ENCODE measurements at places on chromosomes 1 and 21.

DNA sequence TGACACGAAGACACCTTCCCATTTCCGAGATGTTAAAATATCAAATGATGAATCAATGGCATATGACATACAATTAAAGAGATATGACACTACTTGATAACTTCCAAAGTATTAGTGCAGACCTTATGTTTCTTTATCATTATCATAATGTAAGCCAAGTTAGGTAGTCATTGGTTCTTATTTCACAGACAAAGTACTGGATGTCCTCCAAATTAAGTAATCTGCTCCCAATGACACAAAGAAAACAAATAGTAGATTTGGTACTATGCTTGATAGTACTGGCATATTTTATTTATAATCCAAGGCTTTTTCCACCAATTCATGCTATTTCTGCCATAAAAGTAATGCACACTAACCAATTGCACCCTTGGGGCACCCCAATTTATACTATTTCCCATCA is 11.9 kb upstream of the NRIP1 start:
- DNase-seq: no peak

GRCh38 chr1:47827109-47827508 is 170.1 kb downstream of the TRABD2B start:
- DNase-seq: no peak

- DNase-seq: no peak
Measured at GRCh38 chr1:181100934-181101333, 12.4 kb downstream of the IER5 start.

DNA sequence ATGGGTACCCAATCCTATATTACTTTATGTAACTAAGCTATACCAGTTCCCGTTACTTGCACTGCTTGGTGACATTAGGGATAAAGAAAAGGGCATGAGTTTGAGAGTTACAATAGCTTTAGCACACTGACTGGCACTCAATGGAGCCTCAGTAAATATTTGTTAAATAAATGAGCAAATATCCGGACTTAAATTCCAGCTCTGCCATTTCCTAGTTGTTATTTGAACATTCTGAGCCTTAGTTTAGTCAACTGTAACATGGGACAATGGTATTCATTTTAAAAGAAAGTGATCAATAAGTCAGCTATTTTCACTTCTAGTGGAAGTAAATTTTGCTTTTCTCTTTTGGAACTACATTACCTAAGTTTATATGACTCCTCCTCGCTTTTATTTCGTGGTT is 198.7 kb downstream of the ZC3H11B start:
- no peak for DNase-seq

GRCh38 chr1:7608628-7609305 is 162.3 kb upstream of the VAMP3 start:
- DNase-seq: peak; percentile 19

DNA sequence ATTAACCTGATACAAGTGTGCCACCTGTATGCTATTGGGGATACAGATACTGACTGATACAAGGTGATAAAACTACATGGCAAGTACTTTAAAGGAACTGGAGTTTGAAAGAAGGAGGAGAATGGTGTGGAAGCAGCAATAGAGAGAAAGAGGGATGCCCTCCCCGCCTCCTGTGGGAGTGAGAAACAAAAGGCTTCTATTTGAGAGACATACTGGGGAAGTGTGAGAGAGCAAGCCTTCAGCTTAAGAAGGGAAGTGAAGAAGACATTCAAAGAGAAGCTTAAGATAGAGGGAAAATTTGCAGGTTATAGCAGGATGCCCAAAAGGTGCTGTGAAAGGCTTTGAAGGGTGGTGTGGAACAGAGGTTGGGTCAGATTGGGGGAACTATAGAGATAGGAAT is 7.7 kb upstream of the ALG14 start:
- no peak for DNase-seq

GRCh38 chr1:190616235-190616634 is 138.6 kb upstream of the BRINP3 start:
- DNase-seq: no peak

Measured in myocyte (in vitro differentiated cells).